ENCODE measurements at places on chromosomes 12 and 14.

DNA sequence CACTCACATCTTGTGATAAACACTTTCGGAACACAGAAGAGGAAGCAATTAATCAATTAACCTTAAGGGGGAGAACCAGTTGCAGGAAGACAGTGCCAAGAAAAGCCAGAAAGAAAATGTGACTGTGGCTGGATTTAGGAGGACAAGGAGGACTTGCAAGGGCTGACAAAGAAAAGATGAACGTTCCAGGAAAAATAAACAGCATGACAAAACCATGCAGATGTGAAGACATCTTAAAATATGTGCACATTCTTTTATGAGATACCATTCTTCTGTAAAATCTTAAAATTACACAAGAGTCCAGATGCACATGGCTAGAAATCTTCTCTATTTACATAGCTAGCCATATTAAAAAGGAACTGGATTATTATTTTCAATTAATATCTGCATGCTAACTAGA lies 33.4 kb downstream of the KITLG start:
- DNase-seq, result no peak

DNA sequence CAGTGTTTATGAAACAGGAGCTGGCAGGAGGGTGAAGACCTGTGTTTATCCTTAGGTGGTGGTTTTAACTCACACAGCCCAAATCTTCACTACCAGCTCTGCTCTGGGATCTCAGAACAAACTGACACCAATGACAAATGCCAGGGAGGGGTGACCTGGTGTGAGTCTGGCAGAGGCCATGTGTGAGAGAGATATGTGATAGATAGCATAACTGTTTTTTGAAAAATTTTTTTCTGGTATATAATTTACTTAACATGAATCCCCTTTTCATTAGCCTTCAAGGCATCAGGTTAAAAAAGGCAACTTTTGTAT lies 51.5 kb downstream of the SLC38A4 start:
- no peak for DNase-seq

- no peak for DNase-seq
These were observed 65.7 kb upstream of the SRSF5 start for GRCh38 chr14:69701291-69701690.

GRCh38 chr12:123853396-123854070 lies 91.4 kb downstream of the DNAH10 start:
- no peak for DNase-seq

- DNase-seq, result no peak
These were observed 11.1 kb downstream of the AQP6 start for GRCh38 chr12:49983892-49984291.

GRCh38 chr12:110744601-110745264 lies 2.0 kb upstream of the PPP1CC start:
- no peak for DNase-seq

- DNase-seq, result no peak
These were observed 878.7 kb downstream of the DIO2 start for GRCh38 chr14:79332504-79333197.

DNA sequence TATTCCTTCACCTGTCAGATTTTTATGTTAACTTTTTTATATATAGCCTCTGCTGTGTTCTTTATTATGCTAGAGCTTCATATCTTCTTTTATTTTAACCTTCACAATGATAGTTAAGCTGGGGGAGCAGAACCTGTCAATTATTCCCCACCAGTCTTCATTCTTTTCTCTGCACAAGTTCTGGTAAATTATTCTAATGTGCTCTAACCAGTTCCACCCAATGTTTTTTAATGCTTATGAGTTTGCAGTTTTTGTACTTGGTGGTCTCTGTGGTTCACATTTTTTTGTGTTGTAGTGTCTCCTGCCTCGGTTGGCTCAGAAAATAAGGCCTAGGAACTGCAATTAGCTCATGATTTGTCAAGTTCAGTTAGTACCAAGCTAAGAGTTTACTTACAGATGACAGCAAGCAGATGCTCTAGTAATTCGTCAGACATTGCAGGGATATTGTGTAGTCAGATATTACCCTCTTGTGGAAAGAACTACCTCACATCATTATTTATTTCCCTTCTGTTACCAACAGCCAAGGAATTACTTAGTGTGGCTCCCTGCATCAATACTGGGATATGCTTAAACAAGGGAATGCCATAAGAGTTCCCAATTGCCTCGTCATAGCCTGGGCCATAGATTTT lies 14.5 kb downstream of the DYRK2 start:
- DNase-seq, result no peak

DNA sequence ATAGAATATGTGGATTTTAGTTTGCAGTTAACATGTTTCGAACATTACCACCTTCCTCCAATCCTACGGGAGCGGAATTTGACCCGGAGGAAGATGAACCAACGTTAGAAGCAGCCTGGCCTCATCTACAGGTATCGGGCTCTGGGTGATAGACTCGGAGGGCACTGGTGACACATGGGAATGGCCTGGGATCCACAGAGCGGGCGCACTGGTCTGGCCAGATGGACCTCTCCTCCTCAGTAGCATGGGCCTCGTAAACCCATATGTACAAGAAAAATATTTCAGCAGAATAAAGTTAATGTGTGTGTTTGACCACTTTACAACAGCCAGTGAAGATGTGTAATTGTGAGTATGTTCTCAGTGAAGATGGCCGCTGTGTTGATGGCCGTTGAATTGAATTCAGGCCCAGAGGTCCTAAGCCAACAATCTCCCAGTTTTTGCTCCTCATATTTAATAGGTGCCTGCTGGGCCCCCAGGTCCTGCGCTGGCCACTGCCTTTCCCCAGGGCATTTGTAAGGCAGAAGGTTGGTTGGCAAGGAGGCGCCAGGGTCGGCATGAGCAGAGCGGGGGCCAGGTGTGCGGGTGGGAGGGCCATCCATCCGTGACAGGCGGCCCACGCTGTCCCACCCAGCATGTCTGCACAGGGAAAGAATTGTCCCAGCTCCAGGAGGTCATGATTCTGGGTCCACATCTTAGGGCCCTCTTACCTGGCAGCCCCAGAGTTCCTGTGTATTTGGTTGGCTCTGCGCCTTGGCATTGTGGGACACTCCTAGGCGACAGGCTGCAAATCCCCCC lies 82.0 kb upstream of the DYNC1H1 start:
- DNase-seq, result no peak

DNA sequence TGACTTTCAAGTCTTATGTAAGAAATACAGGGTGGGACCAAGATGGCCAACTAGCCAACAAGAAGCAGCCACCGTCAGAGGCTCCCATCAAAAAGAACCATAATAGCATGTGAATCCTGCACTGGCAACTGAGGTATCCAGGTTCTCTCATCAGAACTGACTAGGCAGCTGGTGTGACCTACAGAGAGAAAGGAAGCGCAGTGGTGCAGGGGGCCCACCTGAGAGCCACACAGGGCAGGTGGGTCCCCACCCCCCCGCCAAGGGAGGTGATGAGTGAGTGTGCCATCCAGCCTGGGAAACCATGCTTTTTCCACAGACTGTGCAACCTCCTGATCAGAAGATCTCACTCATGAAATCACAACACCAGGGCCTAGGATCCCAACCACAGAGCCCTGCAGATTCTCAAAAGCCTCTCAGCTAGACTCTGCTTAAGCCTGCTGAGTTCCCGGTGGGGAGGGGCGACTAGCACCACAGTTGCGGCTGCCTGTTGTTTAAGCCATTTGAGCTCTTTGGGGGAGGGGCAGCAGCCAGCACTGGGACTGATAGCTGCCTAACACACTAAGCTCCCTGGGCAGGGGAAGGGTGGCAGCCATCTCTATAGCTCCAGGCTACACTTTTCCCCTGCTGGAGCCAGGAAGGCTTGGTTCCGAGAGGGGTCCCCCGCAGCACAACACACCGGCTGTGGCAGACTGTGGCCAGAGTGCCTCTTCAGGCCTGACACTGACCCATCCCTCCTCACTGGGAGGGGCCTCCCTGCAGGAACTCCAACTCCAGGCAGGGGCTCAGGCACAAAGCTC lies 75.3 kb downstream of the GARIN6 start:
- DNase-seq, result no peak

DNA sequence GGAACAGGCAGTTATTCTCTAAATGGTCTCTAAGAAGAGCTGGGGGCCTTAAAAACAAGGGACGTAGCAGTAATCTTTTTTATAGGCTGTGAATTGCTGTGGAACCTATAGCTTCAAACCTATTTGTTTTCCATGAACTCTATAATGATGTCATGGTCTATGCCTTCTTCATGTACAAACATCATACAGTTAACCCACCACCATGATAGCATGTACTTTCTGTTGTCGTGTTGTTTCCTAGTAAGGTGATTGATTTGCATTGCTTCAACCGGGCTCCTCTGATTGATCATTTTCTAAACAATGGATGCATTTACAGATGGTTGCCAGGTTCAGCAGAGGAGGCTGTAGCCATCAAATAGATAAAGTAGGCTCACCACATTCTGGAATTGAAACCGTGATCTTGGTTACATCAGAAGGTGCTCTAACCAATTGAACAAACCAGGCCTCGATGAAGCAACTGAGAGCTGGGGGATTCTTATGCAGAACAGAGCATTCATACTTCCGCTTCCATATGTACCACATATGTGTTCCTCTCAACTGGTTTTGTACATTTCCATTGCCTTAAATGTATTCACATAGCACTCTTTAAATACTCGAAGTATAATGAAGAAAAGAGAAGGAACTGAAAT lies 25.6 kb upstream of the PCNX1 start:
- DNase-seq, result no peak

- DNase-seq, result no peak
These were observed 63.6 kb downstream of the TTLL5 start for GRCh38 chr14:75724414-75725204.

DNA sequence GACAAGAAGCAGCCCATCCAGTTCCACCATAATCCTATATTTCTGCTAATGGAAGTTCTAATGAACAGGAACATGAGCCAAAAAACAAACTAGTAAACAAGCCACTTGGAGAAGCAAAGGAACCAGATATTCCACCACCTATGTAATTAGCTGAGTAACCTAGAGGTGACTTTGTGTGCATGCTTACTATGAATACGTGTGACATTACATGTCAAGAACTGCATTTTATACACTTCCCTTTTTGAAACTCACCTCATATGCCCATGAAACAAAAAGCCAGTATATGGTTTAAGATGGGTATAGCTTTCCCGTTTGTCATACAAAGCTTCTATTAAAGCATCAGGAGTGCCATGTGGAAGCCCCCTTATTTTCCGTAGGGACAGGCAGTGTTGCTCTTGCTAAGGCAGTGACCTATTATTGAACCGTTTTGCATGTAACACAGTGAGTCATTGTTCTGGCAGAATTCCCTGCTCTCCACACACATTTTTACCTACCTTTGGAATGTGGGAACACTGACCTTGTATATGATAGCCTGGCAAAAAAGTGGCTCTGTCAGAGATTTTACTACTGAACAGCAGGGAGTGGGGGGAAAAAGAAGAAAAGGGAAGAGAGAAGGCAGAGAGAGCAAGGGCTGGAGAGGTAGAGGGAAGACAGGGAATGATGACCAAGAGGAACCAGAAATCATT lies 34.8 kb upstream of the FRMD6 start:
- no peak for DNase-seq

- no peak for DNase-seq
These were observed 54.6 kb downstream of the ACTN1 start for GRCh38 chr14:68924186-68925158.

DNA sequence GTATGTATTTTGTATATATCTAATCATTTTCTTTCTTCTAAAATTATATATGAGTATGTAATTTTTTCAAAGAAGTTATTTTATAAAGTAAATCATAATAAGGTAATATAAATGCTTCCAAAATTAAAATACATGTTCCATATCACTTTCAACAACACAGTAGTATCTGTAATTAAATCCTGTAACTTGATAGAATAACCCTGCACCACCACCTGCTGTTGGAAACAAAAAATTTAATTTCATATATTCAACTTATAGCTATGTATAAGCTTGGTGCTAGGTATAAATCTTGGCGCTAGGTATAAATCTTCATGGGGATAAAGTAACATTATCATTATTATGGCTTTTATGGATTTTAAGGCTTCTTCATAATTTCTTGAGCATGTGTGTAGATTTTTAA lies 149.7 kb upstream of the DCN start:
- DNase-seq, result no peak

GRCh38 chr12:56220611-56221231 lies 1.0 kb downstream of the RNF41 start:
- no peak for DNase-seq

GRCh38 chr14:36177489-36177888 lies 967 bp upstream of the PTCSC3 start:
- no peak for DNase-seq

DNA sequence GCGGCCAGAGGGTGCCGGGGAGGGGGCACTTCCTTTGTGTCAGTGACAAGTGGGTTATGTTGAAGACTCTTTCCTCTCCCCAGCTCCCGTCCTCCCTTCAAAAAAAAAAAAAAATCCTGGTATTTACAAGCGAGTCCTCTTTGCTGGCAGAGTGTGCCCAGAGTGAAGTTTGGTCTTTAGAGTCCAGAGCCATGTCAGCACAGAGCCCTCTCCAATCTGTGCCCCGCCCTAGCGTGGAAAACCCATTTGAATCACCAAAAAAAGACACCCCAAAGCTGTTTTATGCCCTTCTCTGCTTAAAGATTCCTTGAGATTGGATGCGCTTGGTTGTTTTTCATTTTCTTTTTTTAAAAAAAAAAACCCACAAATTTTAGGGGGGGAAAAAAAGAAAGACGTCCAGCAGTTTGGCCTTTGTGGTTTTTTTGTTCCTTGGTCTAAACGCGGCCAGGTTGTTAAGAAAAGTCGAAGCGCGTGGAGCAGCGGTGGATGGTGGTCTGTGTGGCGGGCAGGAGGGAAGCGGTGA lies 3.3 kb downstream of the NKX2-1 start:
- DNase-seq, result no peak

- DNase-seq, result no peak
These were observed 5.6 kb downstream of the NAB2 start for GRCh38 chr12:57094208-57095160.

- no peak for DNase-seq
These were observed 92.7 kb downstream of the DYRK2 start for GRCh38 chr12:67741270-67741669.

DNA sequence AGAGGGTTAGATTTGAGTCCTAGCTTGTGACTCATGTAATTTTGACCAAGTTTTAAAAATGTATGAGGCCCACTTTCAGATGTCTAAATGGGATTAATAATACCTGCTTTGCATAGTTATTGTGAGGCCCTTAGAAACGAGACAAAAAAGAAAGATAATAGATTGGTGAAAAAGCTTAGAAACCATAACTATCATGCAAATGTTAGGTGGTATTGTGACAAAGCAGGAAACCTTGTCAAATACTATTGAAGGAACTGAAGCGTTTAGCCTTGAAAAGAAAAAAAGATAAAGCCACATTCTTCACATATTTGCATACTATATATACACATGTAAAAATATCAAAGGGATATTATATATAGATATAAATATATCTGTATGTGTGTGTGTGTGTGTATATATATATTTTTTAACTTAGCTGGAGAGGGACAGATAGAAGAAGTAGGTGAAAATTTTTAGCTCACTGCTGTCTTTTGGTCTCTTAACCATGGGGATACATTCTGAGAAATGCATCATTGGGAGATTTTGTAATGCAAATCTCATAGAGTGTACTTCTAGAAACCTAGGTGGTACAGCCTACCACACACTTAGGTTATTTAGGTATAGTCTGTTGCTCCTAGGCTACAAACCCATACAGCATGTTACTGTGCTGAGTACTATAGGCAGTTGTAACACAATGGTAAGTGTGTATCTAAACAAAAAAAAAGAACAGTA lies 270.3 kb downstream of the CCDC91 start:
- no peak for DNase-seq

GRCh38 chr12:117845271-117845904 lies 123.4 kb downstream of the KSR2 start:
- no peak for DNase-seq

Data from bone marrow (tissue), 2 donors.